ENCODE measurements at places on chromosomes 13 and 19.

GRCh38 chr19:30781047-30781446, 408.9 kb downstream of the ZNF536 start:
- no peak for ATAC-seq

GRCh38 chr13:82036602-82037001, 1695.7 kb upstream of the SPRY2 start:
- no peak for ATAC-seq

DNA sequence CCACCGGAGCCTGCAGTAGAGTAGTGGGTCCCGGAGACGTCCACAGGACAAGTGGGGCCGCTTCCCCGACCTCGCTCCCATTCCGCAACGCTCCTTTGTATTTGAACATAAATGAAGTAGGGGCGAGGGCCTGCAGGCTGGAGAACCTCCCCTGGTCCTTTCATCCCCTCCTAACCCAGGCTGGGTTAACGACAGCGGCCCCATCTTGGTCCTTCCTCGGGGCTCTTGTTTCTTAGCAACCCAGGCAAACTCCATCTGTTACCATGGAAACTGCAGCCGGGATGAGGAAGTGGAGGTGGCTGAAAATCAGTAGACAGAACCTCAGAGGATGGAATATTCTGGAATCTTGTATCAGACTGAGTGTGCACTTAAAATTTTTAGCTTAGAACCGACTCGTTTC, 132.6 kb upstream of the USP29 start:
- ATAC-seq = no peak

- ATAC-seq = no peak
These were observed 80.1 kb downstream of the KLF5 start for GRCh38 chr13:73138638-73139491.

DNA sequence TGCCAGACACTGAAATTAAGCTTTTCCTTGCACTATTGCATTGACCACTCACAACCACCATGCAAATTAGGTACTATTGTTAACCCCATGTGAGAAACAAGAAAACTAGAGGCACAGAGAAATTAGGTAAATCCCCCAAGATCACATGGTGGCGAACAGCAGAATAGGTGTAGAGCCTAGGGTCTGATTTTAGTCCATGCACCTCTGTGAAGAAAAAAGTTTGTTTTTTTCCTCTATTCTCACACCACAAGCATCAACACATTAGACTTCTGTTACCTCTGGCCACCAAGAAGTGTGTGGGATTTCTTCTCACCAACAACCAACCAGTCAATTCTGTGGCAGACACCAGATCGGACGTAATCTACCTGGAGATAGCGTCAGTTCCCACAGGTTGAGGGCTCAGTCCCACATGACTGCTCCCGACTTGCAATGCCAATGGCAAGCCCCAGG, 391.9 kb downstream of the COG6 start:
- ATAC-seq = peak; percentile 71

GRCh38 chr13:105278943-105279381, 1256.5 kb downstream of the EFNB2 start:
- ATAC-seq = no peak

DNA sequence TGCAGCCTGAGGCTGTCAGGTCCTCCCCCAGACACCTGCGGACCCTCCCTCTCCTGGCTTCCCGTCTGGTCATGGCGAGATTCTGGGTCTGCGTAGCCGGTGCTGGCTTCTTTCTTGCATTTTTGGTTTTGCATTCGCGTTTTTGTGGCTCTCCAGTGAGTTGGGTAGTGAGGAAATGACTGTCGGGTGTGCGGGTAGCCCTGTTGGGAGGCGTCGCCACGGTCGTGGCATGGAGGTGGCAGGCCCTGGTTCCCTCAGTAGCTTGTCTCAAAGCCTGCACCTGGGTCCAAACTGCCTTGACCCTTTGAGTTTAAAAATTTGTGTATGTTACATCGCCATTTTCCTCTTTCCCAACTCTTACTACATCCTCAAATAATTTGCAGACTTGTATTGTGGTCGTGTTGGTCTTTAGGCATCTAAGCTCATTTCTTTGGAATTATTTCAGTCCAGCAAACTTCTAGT, 344 bp downstream of the NHLRC3 start:
- peak; percentile 76 for ATAC-seq

DNA sequence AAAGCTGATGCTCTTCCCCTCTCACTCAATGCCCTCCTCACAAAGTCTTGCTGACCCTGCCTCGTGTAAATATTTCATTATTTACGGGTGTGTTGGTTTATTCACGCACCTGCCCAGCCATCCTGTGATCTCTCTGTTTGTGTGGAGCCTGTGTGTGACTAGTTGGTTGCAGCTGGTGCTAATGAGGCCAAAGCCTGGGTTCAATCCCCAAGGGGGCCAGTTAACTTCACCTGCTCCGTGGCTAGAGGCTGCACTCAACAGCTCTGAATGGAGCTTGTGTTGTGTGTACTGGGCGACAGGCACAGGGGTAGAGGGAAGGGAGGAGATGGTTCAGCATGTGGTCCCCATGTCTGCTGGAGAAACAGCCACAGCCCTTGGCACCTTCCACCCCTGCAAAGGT, 109.5 kb downstream of the DNAJC15 start:
- ATAC-seq = no peak

GRCh38 chr13:64332048-64332447, 2898.1 kb downstream of the PCDH9 start:
- no peak for ATAC-seq

- ATAC-seq = peak; percentile 97
These were observed 26.5 kb downstream of the MAN2B1 start for GRCh38 chr19:12639901-12640613.

GRCh38 chr19:6729573-6730152, 7.7 kb downstream of the GPR108 start:
- ATAC-seq = no peak

DNA sequence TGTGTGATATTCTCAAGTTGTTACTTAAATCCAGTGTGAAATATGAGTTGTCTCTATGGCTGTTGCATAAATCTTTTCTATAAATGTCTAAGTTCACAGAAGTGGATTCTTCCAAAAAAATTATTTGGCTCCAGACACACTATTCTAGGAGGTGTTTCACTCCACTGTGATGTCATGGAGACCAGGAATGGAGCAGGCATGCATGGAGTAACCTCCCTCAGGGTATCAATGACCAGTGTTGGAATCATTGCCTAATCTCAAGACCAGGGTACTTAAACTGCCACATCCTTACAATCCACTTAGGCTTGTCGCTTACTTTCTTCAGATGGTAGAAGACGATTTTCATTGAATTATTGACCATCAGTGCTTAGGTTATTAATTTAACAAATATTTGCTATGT, 55.4 kb downstream of the LRRC63 start:
- ATAC-seq = no peak

- peak; percentile 10 for ATAC-seq
These were observed 74.1 kb upstream of the MCF2L start for GRCh38 chr13:112894673-112895481.

DNA sequence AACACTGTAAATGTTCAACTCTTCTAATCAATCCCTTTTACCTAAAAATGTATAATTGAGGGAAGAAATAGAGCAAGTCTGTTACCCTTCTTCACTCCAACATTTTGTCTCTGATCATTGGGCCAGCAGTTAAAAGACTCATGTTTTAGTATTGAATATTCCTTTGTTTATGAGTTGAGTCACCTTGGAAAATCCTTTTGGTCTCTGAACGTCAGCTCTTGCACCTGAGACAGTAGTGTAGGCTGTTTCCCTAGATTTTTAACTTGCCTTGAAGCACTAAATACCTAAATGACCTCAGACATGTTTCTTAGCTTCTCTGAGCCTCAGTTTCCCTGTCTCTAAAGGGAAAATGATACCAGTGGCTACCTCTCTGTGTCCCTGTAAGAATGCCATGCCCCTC, 184.2 kb downstream of the RFC3 start:
- ATAC-seq = no peak

DNA sequence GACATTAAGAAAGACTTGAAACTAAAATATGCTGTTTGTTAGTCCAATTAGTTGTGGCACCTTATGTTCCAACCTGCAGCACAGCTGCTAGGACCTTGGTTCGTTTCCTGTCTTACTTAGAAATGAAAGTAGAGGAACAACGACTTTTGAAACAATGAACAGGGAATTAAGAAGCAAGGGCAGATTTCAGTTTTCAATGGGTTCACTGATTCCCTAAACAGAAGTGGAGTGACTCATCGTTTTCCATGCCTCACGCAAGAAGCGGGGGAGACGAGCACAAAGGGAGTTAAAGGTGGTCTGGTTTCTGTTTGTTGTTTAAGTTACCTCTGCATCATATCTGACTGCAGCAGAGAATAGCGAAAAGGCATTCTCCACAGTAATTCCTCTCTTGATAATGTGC, 44.8 kb downstream of the PHF11 start:
- no peak for ATAC-seq

DNA sequence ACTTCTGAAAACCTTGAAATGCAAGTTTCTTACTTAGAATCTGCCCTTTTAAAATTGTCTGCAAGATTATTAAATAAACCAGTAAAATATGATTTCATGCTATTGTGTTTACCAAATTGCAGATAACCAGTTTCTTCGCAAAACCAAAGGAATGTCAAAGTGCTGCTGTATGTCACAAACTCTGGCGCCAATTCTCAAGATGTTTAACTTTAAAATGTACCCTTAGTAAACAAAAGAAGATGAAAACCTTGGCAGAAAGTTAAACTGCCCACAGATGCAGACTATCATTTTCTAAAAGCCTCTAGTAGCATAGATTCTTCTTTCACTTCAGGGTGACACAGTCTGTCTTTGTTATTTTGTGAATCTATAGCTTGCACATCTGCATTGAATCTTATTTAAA, 189.2 kb downstream of the SLITRK6 start:
- ATAC-seq = no peak

- ATAC-seq = no peak
These were observed 46.3 kb downstream of the UNC13A start for GRCh38 chr19:17641846-17642245.

Data from stimulated activated memory B cell treated with anti-CD40 and anti-IgM and Interleukin-4, amounts not matched to agents 10 μg/mL and 1 μg/mL and 100 μg/mL, for 72 hours (primary cell).